ENCODE measurements at places on chromosomes 5 and 9. TPM values are rescaled to one million over a fixed set of nuclear protein-coding genes. Genes with fewer than 3 reads are reported as not detected.

KCNN2 gene
- total RNA-seq: not detected

C5orf52 gene
- not detected for total RNA-seq

ANKRD18A gene
- 0.73 TPM for total RNA-seq

GRCh38 chr5:102119252-102119651 is 176.8 kb downstream of the SLCO4C1 start:
- no peak for DNase-seq

- no peak for DNase-seq
Measured at GRCh38 chr9:11992866-11993265, 700.3 kb upstream of the TYRP1 start.
